Natural killer cell (primary cell): ENCODE measurements at places on chromosomes 13 and 19. TPM values are rescaled to one million over a fixed set of nuclear protein-coding genes. Genes with fewer than 3 reads are reported as not detected.

GRCh38 chr19:46176116-46176860, 28.2 kb downstream of the IGFL2 start:
- DNase-seq: no peak

The CATSPERD gene
- not detected for total RNA-seq

GRCh38 chr13:73522937-73523336, 464.1 kb downstream of the KLF5 start:
- no peak for DNase-seq

DNA sequence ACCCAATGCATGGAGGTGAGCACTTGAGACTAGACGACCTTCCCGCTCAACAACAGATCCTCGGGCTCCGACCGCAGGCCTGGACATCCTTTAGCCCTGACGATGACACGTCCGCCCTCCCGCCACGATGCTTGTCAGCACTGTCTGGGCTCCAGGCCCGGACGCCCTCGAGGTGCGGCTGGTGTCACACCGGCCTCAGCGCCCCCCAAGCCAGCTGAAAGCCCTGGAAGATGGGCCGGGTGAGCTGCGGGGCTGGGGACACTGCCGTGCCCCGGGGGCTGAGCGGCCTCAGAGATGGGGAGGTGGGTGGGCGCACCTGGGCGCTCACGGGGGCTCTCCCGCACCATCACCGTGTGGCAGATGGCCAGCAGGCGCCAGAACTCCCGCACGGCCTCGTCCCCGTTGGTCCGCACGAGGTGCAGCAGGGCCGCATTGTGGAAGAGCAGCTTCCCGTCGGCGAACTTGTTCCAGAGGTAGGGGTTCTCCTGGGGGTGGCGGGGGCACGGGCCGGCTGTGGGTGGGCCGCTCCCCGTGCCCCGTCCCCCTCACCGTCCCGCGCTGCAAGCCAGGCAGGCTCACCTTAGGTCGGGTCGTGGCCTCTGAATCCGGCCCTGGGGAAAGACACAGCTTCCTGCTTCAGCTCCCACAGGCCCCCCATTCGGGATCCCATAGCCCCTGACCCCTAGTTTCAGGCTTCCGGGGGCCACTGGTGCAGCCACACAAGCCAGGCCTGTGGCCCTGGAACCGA, 15.5 kb downstream of the ATP8B3 start:
- DNase-seq: no peak

DNA sequence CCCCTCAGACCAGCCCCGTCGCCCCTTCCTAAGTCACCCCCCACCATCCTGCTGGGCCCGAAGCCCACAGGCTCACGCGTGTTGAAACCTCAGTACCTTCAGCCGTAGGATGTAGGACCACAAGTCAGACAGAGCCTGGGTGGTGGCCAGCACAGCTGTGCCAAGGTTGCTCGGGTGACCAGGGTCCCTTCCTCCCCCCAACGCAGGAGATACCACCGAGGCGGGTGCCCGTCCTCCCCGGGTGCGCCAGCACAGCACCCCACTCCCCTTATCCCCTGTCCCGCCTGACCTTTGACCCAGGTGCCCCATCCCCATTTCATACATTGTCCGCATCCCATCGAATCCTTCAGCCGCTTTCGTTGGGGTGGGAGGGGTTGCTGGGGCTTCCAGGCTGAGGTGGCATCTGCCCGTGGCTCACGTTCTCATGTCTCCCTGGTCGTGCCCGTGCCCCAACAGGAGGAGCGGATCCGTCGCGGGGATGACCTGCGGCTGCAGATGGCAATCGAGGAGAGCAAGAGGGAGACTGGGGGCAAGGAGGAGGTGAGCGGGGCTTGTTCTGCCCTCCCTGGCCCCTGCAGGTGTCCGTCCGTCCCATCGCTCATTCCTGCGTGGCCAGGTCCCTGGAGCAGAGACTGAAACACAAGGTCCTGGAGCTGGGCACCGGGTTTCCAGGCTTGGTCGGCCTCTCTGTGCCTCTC, 14.5 kb downstream of the EPN1 start:
- no peak for DNase-seq

GRCh38 chr13:38530492-38530891, 156.4 kb upstream of the FREM2 start:
- no peak for DNase-seq

DNA sequence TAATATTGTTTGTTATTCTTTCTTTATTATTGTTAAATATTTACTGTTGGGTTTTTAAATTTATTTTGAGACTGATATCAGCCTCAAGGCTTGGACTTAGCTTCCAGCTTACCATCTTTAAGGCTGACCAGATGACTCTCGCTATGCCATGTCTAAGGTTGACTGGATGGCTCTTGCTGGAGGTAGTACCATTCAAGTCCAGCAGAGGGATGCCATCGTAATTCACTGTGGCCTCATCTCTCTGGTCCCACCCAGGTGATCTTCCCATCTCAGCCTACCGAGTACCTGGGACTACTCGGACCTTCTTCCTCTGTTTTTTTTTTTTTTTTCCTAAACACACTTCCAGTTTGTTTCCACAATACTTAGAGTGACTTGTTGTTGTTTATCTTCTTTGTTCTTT, 41.7 kb upstream of the ZNF91 start:
- no peak for DNase-seq

- DNase-seq: no peak
These were observed 1353.9 kb downstream of the UQCRFS1 start for GRCh38 chr19:27858981-27859581.

DNA sequence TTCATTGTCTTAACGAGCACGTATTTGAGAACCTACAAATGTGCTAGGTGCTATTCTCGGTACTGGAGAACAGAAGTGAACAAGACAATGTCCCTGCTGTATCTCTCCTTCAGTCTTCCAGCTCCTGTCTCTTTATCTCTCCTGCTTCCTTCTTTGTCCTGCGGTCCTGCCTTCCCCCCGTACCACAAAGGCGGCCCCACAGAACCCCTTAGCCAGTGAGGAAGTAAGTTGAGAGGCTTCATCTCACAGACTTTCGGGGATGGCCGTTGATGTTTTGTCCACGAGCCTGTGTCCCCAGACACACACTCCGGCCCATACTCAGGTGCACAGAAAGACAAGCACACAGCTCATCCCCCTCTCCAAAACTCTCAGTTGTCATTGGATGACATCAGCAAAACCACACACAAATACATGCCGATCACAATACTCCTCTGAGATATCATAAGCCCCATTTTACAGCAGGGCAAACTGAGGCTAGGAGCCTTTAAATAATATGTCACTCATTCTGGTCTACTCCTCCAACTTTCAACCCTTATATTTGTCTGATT, 507 bp upstream of the SWSAP1 start:
- no peak for DNase-seq

The TLE2 gene
- total RNA-seq: 8.8 TPM

The SIGLEC14 gene
- 4.9 TPM for total RNA-seq

GRCh38 chr13:102187313-102187712, 214.5 kb downstream of the FGF14 start:
- DNase-seq: no peak

- DNase-seq: no peak
These were observed 836.4 kb downstream of the SLITRK6 start for GRCh38 chr13:84962849-84963248.

DNA sequence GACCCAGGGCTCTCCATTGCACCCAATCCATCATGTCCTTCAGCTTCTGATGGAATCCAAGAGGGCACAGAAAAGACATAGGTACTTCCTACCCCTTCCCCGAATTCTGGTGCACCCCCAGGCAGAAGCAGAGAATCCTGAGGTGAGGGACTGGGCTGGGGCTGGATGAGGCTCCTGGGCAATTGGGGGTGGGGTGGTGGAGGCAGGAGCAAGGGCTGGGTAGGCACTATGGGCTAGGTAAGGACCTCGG, 2.7 kb upstream of the KCNC3 start:
- DNase-seq: no peak

DNA sequence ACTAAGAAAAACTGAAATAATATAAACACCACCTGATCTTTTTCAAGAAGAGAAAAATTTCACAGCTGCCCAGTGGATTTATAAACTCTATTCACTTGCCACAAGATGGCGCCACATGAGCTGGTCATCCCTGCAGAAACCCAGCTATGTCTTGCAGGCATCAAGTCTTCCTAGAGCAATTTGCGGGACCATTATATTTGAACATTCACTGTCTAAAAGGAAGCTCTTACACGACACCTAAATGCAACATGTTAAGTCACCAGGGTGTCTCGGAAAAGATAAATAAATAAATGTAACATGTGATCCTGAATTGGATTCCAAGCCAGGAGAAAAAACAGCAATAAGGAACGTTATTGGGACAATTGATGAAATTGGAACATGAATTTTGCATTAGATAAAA, 20.3 kb upstream of the AKT2 start:
- peak; percentile 87 for DNase-seq
